ENCODE measurements at places on chromosomes 7 and 10.

- DNase-seq, result no peak
Measured at GRCh38 chr7:158664406-158664805, 40.2 kb downstream of the NCAPG2 start.

DNA sequence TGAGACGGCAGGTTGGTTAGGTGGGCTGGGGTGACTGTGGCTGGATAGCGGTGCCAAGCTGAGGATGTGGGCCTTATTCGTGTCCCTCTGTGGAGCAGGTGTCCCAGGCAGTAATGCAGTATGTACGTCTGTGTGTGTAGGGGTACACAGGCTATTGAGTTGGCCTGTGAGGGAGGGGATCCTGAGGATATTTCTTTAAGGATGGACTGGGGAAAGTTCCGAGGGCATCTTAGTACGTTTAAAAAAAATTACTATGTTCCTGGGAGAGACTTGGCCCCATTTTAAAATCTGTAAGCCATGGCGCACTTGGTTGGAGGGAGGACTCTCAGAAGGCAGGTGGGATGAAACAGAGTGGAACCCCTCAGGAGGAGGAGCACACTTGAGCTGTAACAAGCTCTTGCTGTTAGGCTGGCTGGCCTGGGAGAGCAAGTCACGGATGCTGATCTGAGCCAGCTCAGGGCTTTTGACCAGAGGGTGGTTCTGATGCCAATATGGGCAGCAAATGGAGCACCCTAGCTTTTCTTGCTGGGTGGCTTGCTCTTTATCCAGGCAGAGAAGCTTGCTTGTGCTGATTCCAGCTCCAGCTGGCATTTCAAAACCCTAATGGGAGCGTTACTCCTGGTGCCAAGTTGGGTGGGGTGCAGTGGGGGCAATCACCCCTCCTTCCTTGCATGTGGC, 765 bp downstream of the WBP1L start:
- no peak for DNase-seq

DNA sequence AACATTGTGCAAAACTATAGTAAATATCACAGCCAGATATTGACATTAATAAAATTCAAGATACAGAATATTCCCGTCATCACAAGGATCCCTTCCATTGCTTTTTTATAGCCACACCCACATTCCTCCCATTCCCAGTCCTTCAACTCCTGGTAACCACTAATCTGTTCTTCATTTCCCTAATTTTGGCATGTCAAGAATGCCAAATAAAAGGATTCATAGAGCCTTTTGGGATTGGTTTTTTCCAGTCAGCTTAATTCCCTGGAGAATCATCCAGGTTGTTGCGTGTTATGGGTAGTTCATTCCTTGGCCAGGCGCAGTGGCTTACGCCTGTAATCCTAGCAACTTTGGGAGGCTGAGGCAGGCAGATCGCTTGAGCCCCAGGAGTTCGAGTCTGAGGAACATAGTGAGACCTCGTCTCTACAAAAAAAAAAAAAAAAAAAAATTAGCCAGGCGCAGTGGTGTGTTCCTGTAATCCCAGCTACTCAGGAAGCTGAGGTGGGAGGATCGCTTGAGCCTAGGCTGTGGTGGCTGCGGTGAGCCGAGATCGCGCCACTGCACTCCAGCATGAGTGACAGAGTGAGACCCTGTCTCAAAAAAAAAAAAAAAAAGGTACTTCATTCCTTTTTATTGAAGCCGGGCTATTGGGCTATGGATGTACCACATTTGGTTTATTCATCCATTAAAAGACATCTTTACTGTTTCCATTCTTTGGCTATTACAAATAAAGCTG, 2.7 kb downstream of the OGDH start:
- DNase-seq, result no peak

- DNase-seq, result no peak
Measured at GRCh38 chr10:75764974-75765788, 333.8 kb downstream of the LRMDA start.

GRCh38 chr7:73606801-73607691, 17.3 kb downstream of the MLXIPL start:
- DNase-seq, result peak; percentile 30

DNA sequence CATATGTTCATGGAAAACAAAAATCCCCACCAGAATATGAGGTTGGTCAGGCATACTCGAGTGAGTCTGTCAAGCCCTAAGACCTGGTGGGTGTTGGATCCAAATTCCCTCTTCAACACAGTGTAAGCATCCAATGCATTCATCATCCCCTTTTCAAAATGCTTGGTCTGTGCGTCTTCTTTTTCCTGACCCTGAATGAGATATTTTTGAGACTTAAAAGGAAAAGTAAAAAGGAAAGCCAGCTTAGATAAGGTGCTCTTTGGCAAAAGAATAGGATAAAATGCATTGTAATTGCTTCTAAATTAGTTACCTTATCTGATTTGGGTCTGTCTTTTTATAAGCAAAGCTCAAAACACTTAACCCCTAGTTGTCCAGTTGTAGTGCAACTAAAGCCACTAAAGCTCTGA, 331.5 kb downstream of the PTEN start:
- DNase-seq, result no peak

GRCh38 chr10:86229376-86229775, 137.2 kb downstream of the GRID1 start:
- DNase-seq, result no peak

- DNase-seq, result no peak
Measured at GRCh38 chr7:96933067-96933645, 72.2 kb upstream of the DLX6 start.

Measured in NCI-H460 (cell line).